ENCODE measurements at places on chromosomes 3 and 15. TPM values are rescaled to one million over a fixed set of nuclear protein-coding genes. Genes with fewer than 3 reads are reported as not detected.

- H3K27ac ChIP-seq: no peak overlapping the region
- no peaks in the 10 kb centered on the region for H3K4me1 ChIP-seq
- DNase-seq: no peak
- H3K36me3 ChIP-seq: no peaks in the 10 kb centered on the region
- H3K27me3 ChIP-seq: no peaks in the 10 kb centered on the region
- no peak overlapping the region for H3K4me3 ChIP-seq
Observed at GRCh38 chr15:66095871-66096687, 157.5 kb downstream of the MEGF11 start.

DNA sequence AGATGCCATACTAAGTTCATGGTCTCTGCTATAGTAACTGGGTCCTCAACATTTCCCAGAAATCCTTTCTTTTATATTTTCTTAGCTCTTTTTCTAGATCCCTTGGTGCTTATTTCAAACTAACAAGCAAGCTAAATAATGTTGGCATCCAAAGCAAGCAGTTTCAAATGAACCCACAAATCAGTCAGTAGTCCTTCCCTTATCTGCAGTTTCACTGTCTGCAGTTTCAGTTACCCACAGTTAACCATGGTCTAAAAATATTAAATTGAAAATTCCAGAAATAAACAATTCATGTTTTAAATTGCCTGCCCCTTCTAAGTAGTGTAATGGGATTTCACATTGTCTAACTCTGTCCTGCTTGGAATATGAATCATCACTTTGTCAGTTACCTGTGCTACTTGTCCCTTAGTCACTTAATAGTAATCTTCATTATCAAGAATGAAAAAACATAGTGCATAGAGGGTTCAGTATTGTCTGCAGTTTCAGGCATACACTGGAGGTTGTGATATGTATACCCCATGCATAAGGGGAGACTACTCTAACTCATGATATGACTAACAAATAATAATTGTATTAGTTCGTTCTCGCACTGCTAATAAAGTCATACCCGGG is 633.7 kb downstream of the MECOM start:
- no peak for DNase-seq
- H3K4me1 ChIP-seq: peaks cover 21% of the 10 kb centered on the region
- no peaks in the 10 kb centered on the region for H3K36me3 ChIP-seq
- no peaks in the 10 kb centered on the region for H3K27me3 ChIP-seq
- H3K27ac ChIP-seq: no peak overlapping the region
- H3K4me3 ChIP-seq: no peak overlapping the region

DNA sequence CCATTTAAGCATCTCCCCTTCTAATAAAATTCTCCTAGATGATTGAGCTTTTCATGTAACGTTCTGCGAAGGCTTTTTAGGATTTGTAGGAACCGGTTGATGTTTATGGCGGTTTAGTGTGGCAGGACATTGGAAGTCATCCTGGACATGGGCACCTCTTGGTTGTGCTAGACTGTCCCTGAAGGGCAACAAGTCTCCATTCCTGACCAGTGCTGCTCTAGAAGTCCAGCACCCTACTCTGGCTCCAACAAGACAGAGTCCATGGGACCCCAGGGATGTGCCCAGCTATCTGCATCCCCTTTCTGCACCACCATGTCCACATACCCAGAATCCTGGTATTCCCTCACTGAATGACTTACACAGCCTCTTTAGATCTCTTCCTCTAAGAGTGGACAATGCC is 46.4 kb downstream of the KCNAB1 start:
- H3K36me3 ChIP-seq: no peaks in the 10 kb centered on the region
- H3K4me1 ChIP-seq: no peaks in the 10 kb centered on the region
- DNase-seq: no peak
- H3K27me3 ChIP-seq: no peaks in the 10 kb centered on the region

- DNase-seq: no peak
- H3K4me3 ChIP-seq: no peak overlapping the region
- no peaks in the 10 kb centered on the region for H3K27me3 ChIP-seq
- H3K36me3 ChIP-seq: no peaks in the 10 kb centered on the region
- H3K27ac ChIP-seq: no peak overlapping the region
Observed at GRCh38 chr3:167318306-167318705, 61.8 kb downstream of the ZBBX start.

Gene GOLGA8G
- polyA plus RNA-seq: not detected

DNA sequence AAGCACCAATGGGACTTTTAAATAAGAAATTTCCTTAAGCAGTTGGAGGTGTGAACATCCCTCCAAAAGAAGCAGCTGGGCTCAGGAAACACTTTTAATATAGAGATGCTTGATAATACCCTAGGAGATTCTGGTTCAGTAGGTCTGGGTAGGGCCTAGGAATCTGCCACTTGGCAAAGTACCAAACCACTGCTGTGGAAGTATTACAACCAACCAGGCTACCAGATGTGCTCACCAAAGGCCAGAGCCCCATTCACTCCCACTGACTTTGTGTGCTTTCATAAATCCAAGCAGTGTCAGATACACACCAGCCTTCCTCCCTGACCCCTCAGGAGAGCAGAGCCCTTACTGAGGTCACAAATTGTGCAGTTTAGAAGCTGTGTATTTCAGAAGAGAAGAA is 162.6 kb downstream of the CCNL1 start:
- H3K36me3 ChIP-seq: no peaks in the 10 kb centered on the region
- no peaks in the 10 kb centered on the region for H3K4me1 ChIP-seq
- DNase-seq: no peak
- no peak overlapping the region for H3K27ac ChIP-seq
- H3K27me3 ChIP-seq: no peaks in the 10 kb centered on the region
- H3K4me3 ChIP-seq: no peak overlapping the region

- no peaks in the 10 kb centered on the region for H3K36me3 ChIP-seq
- no peak overlapping the region for H3K4me3 ChIP-seq
- H3K27me3 ChIP-seq: peaks cover 9% of the 10 kb centered on the region
Observed at GRCh38 chr3:43782541-43782940, 91.8 kb downstream of the ABHD5 start.

Gene OXTR
- 0.08 TPM for polyA plus RNA-seq

DNA sequence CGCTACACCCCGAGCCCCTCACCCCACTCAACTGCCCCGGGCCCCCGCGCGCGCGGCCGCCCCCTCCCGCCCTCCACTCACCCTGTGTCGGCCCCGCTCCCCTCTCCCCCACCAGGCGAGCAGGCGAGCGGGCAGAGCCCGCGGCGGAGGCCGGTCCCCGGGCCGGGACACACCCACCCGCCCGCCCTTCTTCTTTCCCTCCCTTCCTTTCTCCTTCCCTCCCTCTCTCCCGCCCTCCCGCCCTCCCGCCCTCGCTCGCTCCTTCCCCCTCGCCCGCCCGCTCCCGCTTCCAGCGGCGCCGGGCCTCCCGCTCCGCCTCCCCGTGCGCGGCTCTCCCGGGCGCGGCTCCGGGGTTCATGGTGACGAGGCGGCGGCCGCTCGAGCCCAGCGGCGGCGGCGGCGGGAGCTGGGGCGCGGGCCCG is at the start of gene CTDSPL:
Gene CTDSPL (plus strand): TSS at position 261 of the 422 bp plus-strand sequence. CDS start 320 bp downstream, outside the sequence.
- no peak for DNase-seq
- H3K4me1 ChIP-seq: peaks cover 19% of the 10 kb centered on the region
- H3K27me3 ChIP-seq: no peaks in the 10 kb centered on the region
- H3K36me3 ChIP-seq: no peaks in the 10 kb centered on the region

DNA sequence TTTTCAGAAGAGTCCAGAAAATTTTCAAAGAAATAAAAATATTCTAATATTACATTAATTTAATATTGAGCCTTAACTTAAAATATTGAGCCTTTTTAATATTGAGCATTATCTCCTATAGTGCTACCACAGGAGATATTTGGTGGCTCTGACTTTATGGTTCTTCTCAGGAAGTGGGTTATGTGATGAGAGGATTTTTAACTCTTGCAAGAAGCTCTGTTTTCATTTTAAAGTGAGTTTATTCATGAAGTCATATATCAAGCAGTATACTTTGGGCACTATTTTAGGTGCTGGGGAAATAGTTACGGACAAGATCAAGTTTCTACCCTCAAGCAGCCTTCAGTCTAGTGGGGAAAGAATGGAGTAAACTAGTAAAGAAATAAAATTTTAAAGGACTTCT is 13.4 kb upstream of the MBNL1 start:
- no peak for DNase-seq
- H3K27ac ChIP-seq: no peak overlapping the region
- peaks cover 4% of the 10 kb centered on the region for H3K4me1 ChIP-seq
- H3K36me3 ChIP-seq: no peaks in the 10 kb centered on the region
- no peak overlapping the region for H3K4me3 ChIP-seq

- no peaks in the 10 kb centered on the region for H3K27me3 ChIP-seq
- H3K4me3 ChIP-seq: no peak overlapping the region
- no peaks in the 10 kb centered on the region for H3K36me3 ChIP-seq
- no peak overlapping the region for H3K27ac ChIP-seq
- H3K4me1 ChIP-seq: no peaks in the 10 kb centered on the region
- DNase-seq: no peak
Observed at GRCh38 chr3:131250466-131250865, 131.1 kb upstream of the NUDT16 start.

Gene FANCD2OS
- not detected for polyA plus RNA-seq

DNA sequence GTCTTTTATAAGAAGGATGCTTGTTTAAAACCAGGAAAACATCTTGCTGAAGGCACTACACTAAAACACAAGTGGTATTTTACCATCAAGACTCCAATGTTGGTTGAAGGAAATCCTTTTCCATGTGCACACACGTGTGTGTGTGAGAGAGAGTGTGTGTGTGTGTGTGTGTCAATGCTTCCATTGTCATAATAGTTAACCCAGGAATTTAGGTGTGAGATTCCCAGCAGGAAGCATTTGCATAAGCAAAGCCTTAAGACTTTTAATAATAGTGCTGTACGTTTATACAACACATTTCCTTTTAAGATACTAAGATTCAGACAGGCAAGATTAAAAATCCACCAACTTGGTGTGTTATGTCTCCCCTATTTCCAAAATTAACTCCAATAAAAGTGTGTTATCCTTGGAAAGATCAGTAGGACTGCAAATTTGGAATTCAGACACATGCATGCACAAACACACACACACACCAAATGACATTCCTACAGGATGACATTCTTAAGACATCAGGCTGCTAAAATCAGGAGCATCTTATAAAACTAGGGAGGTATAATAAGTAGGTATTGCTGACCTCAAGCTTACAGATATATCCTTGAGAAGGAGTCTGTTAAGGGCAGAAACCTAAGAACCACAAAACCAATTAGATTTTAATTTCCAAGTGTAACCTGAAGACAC is 18.3 kb downstream of the LMCD1 start:
- H3K27ac ChIP-seq: no peak overlapping the region
- H3K27me3 ChIP-seq: no peaks in the 10 kb centered on the region
- H3K36me3 ChIP-seq: no peaks in the 10 kb centered on the region
- no peak overlapping the region for H3K4me3 ChIP-seq

DNA sequence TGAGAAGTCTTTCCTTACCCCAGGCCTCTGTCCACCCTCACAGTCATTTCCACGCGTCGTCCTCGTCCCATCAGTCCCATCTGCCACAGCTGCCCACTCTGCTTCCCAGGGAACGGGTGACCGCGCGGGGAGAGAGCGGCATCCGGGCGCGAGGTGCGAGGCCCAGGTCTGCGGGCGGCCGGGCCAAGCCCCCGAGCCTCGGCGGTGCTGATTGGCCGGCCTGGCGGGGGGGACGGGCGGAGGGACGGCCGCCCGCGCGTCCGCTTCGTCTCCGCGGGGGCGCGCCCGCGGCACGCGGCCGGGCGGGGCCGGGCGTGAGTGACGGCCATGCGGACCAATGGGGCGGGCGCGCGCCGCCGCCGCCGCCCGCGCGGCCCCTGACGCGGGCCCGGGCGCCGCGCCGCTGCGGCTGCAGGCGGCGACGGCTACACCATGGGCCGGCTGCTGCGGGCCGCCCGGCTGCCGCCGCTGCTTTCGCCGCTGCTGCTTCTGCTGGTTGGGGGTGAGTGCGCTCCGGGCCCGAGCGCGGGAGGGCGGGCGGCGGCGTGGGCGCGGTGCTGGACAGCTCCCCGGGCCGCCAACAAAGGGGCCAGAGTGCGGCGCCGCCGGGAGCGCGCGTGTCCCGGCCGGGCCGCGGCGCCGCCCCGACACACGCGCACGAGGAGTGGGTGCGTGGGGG is at the start of gene PODXL2:
Gene PODXL2 (plus strand): TSS at position 398 of the 679 bp plus-strand sequence. CDS start 35 bp downstream, at position 433.
- peaks cover 32% of the 10 kb centered on the region for H3K27me3 ChIP-seq
- H3K36me3 ChIP-seq: no peaks in the 10 kb centered on the region
- DNase-seq: peak; percentile 47
- H3K4me3 ChIP-seq: peak within 1 kb of the TSS; percentile 38

DNA sequence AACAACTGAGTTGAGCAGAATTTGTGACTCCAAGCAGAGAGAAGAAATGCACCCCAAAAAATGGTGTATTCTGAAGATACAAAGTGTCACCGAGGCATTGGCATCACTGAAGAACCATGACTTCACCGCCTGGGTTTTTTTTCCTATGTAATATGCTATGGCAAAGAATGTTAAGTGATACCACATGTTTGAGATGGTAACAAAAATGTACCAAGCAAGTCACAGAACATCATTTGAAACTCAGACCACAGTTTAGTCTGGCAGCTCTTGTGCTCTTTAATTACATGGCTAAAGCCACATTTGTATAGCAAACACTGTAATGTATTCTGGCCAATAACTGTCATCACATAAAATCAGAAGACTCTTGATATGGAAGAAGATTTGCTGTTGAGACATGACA is 323.5 kb downstream of the ULK4 start:
- H3K27me3 ChIP-seq: no peaks in the 10 kb centered on the region
- H3K4me3 ChIP-seq: no peak overlapping the region
- H3K27ac ChIP-seq: no peak overlapping the region
- DNase-seq: no peak
- no peaks in the 10 kb centered on the region for H3K4me1 ChIP-seq

- no peak overlapping the region for H3K27ac ChIP-seq
- peaks cover 5% of the 10 kb centered on the region for H3K27me3 ChIP-seq
- H3K36me3 ChIP-seq: no peaks in the 10 kb centered on the region
- H3K4me3 ChIP-seq: no peak overlapping the region
Observed at GRCh38 chr3:61530355-61530754, 31.0 kb upstream of the PTPRG start.

- no peaks in the 10 kb centered on the region for H3K36me3 ChIP-seq
- DNase-seq: no peak
- H3K4me3 ChIP-seq: no peak overlapping the region
- H3K27ac ChIP-seq: no peak overlapping the region
Observed at GRCh38 chr3:59862686-59863085, 812.9 kb upstream of the CFAP20DC start.

DNA sequence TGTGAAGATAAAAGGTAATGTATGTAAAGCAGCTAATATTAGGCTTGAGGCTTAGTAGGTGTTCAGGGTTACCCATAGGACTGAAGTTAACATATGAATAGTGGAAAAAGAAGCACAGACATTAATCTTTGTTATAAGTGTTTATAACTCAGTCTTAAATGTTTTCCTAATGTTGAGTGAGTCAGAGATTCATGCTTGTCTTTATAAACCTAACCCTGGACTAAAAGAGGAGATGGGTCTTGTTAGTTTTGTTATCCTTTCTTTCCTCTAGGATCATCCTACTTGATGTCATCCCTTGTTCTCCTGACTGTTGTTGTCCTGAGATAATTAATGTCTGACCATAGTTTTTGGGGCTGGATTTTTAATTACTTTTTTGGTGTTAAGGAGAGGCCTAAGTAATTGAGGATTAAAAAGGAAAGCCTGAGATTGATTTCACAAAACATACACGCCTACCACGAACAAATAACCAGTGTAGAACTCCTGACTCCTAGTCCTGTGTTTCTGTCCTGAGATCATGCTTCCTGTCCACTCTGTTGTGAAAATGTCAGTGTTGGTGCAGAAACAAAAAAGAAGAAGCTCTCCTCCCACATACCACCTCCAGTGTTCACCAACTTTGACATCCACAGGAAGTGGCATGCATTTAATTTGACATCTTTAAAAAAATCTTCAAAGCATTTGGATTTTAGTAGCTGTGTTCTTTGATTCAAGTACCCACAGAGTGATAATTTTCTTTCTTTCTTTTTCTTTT is 8.4 kb downstream of the MITF start:
- H3K27me3 ChIP-seq: no peaks in the 10 kb centered on the region
- H3K4me1 ChIP-seq: no peaks in the 10 kb centered on the region
- H3K4me3 ChIP-seq: no peak overlapping the region

Gene CAV3
- polyA plus RNA-seq: not detected
